Ovary (tissue), 10 donors: ENCODE measurements at places on chromosomes 7 and 10. TPM values are rescaled to one million over a fixed set of nuclear protein-coding genes. Genes with fewer than 3 reads are reported as not detected.

DNA sequence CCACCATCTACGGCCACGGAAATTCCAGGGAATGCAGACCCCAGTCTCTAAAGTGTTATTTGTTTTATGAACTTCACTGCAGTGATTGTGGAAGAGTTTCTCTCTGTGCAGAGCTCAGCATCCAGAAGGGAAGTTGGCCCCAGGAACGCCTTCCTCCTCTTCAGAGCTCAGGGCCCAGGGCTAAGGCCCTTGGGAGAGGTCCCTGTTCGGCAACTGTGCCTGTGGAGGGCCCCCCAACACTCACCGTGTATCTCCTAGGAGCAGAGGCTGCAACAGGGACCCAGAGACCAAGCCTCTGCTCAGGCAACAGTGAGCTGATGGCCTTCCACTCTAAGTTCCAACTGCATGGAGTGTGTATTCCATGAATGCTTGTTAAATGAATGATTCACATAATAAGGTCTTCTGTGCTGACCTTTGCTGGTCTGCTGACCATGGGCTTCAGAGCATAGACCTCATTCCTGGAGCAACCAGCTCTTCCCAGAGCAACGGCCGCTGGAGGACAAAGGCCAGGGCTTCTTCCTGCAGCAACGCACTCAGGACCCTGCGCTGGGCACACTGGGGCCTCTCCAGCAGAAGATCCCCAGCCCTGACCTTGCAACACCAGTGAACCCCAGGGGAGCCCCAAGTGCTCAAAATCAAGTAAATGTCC lies 7.7 kb downstream of the DIP2C start:
- no peak for DNase-seq

DNA sequence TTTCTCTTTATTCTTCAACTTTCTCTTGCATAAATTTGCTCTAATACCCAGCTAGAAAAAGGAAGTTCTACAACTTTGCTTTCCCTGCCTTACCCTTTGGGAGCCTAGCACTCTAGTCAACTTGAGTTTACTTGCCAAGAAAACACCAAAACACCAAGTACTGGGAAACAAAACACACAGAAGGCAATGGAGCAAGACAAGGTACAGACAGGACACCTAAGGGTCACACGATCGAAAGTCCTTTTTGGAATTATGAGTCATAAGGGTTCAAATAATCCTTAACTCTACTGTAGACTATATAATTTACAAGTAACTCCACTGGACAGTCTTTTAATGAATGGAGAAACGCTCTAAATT lies 42.6 kb upstream of the ANAPC16 start:
- DNase-seq, result no peak

- DNase-seq, result no peak
Observed at GRCh38 chr7:12703881-12704280, 16.4 kb downstream of the ARL4A start.

- no peak for DNase-seq
Observed at GRCh38 chr10:92047215-92047614, 123.6 kb downstream of the BTAF1 start.

- no peak for DNase-seq
Observed at GRCh38 chr10:114571316-114571999, 86.6 kb downstream of the ABLIM1 start.

DNA sequence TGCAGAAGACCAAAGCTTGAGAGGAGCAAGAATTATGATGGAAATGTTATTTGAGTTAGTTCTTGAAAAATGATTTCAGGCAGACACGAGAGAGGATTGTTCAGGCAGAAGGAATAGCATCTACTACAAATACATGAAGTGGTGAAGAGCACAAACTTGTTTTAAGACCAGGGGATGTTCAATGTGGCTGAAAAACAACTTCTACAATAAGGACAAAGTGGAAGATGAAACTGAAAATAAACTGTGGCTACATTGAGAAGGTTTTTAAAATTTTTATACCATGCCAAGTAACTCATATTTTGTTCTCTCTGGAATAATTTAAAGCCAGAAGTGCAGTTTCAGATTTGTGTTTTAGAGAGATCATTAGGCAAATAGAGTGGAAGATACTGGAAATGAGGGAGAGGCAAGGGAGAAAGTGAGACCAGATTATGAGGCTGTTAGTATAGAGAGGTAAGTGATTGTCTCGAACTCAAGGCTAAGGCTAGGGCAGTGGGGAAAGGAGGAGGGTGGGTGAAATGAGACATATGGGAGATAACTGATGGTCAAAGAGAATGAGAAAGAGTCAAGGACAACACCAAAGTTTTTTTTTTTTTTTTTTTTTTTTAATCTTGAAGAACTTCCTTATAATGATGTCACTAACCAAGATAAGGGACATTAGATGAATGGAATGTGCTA lies 115.4 kb downstream of the MDFIC start:
- DNase-seq, result no peak

GRCh38 chr10:120782336-120782735 lies 68.8 kb upstream of the WDR11 start:
- DNase-seq, result no peak

GRCh38 chr7:122884186-122884585 lies 2.1 kb downstream of the CADPS2 start:
- DNase-seq, result no peak

DNA sequence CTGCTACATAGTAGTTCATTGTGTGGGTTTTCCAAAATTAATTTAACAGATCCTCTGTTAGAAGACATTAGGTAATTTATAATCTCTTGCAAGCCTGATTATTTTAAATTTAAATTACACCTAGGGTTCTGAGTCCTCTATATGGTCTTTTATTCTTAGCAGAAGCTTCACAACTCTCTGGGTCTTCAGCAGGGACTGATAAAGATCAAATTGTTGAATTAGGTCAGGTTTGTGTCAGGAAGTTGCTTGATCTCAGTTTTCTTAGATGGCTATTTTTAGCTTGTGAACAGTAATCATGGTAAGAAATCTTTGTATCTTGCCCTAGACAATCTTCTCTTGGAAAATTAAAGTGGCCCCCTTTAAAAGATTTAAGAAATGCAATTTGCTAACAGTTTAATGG lies 183.1 kb upstream of the HDAC9 start:
- no peak for DNase-seq

DNA sequence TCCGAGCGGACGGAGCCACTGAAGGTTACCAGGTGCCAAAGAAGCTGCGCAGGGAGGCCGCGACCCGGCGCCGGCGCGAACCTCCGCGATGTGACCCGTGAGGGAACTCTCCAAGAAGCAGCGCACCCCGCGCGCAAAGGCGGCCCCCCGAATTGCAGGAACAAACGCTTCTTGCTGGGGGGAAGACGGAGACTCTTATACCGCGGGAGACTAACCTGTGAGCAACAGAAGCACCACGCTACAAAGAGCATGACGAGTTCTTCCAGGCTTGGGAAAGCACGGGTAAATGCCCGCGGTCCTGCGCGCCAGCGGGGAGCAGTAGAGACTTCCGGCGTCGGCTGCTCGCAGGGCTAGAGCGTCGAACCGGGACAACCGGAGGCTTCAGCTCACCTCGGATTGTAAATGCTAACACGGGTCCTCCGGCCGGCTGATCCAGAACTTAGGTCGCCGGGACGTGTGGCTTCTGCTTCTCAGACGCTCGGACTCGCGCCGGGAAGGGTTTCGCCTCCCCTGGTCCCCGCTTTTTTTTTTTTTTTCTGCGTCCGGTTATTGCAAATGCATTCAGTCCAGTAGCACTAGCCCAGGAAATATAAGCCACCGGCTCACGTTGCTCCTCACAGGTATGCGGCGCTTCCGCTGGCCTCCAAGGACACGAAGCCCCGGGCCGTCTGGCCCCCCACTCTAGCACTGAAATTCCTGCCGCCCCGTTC lies at the start of gene COA1:
TSS of gene COA1 (minus strand) at position 310 of the 710 bp plus-strand sequence. CDS start 80,909 bp downstream, outside the sequence.
- peak; percentile 89 for DNase-seq

DNA sequence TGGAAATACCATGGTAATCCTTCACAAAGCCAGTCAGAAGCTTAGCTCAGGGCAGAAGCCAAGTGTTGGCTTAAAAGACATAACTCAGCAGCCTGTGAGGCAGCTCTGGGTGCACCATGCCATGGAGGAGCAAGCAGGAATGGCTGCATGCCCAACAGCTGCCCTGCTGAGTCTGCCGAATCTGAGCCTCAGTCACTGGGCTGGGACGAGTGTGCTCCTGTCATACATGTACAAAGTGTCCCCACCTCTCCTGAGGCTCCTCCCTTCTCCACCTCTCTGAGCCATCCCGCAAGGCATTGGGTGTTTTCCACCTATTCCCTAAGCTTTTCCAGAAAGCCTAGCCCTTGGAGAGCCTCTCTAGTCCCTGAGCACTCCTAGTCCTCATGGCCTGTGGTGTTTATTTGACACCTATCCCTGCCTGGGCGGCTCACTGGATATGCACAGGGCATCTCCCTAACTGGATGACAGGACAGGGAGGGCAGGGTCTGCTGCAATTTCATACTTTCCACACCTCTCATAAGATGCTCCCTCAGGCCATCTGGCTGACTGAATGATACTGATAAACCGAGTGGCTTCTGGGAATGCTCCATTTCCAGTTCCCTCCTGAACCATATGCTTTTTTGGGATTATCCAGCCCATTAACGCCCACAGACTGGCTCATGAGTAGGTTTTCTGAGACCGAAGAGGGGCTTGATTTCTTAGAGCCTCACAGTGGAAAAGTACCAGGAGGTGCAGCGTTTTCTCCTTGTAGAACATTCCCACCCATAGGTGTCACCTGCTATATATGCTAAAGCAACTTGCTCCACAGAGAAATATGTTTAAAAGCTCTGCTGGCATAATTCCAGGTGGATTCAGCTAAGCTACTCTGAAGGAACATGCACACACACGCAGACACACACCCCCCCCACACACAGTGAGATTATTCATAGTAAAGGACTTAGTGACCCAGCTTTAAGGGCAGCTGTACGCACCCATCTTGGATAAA lies 199.3 kb downstream of the SNX10 start:
- DNase-seq, result no peak

DNA sequence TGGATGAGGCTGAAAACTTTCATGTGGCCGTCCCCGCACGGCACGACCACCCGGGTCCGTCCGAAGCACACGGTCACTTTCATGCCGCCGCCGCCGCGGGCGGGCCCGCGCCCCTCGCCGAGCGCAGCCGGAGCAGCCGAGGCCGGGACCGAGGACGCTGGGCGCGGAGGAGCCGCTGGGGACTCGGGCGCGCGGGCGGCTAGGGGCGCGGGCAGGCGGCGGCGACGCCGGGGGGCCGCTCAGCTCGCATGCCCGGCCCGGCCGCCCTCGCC lies 247 bp downstream of the PARD3 start:
- no peak for DNase-seq

GRCh38 chr7:158328376-158329013 lies 259.1 kb downstream of the PTPRN2 start:
- no peak for DNase-seq

FKBP9 gene
- 53.2 TPM for polyA plus RNA-seq

CH25H gene
- polyA plus RNA-seq, result 1.9 TPM

VWDE gene
- polyA plus RNA-seq, result 0.19 TPM

SLC26A5 gene
- polyA plus RNA-seq, result not detected

MUC12 gene
- polyA plus RNA-seq, result 0.22 TPM

ANKRD61 gene
- not detected for polyA plus RNA-seq

ANKRD26 gene
- 3.5 TPM for polyA plus RNA-seq

ZC3HAV1 gene
- 8.5 TPM for polyA plus RNA-seq
